ENCODE measurements at places on chromosomes 16 and 17.

DNA sequence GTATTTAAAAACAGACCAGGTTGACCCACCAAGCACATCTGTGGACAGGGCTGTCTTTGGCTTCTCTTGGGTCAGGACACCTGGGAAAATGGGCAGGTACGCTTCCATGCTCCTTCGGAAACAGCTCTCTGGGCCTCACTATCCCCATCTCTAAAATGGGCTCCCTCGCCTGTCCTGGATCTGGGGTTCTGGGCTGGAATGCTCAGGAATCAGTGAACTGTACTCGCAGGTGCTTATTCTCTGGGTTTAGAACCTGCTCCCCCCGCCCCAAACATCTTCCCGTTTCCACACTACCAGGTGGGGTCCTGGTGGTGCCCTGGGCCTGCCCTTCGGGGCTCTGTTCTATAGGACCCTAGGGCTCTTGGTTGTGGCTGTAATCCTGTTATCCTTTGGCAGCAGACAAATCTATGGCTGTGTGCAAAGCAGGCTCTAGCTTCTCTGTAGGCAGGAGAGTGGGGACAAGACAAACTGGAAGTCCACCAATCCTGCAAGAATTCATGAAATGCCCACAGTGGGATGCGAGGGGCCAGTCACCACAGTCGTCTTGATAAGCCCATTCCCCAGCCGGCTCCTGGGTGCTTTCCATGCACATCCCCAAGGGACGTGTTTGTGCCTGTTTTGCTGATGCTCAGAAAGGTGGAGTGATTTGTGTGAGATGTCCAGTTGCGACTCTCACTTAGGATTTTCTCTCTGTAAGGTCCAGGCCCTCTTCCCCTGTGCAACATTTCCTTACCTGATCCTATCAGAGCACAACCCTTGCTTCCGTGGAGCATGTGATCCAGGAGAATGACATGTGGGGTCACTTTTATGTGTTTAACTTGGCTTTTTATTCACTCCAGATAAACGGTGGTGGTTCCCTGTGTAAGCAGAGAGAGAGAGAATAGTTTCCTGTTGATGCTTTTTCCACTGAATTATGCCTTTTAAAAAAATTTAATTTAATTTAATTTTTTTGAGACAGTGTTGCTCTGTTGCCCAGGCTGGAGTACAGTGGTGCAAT, 37.2 kb downstream of the HAPSTR1 start:
- no peak for DNase-seq

DNA sequence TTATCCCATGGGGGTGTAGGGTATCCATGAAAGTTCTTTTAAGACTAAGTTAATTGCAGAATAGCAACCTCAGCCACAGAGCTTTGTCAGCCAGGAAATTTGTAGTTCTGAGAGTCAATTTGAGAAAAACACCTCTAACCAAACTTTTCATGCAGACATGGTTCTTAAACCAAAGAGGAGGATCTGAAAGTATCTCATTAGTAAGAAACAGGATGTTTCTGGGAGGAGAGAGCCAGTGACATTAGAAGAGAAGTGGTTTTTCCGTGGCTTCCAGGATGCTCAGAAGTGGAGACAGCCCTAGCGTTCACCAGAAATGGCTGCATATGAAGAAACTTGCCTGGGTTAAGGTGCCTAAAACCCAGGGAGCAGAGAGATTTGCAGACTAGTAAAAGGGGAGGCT, 7.9 kb downstream of the GNAO1 start:
- DNase-seq: no peak

DNA sequence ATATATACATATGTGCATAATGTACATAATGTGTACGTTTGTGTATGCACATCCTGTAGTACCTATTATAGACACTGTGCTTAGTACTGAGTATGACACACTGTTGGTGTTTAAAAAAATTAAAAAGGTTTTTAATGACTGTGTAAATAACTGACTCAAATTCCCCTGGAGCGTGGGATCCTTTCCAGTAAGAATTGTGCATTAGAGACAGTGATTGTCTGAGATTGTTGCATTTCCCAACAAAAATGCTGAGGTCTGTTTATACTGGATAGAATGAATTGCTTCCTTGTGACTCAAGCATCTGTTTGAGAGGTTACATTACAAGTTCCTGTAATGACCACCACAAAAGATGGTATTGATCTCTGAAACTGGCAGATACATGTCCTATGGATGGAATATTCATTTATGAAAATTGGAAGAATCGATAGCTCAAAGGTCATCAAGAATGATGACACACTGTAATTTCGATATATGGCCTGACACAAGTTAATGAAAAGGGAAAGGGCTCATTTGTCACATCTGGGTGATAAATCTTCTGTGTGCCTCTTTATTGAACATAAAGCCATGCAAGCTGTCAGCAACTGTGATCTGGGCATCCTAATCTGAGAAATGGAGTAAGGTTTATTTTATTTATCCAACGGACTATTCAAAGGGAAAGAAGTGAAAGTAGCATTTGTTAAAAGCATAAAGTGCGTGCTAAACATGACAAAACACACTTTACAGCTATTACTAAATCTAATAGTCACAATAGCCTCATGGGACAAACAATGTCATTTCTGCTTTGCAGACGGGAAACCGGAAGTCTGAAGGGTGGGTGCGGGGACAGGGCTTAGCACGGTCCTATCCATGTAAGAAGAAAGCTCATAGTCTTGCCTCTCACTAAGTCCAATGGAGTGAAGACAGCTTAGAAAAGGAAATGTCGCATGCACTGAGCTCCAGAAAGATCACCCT, 228.8 kb downstream of the CDH11 start:
- no peak for DNase-seq

- no peak for DNase-seq
Measured at GRCh38 chr16:85872734-85873133, 26.2 kb upstream of the IRF8 start.

DNA sequence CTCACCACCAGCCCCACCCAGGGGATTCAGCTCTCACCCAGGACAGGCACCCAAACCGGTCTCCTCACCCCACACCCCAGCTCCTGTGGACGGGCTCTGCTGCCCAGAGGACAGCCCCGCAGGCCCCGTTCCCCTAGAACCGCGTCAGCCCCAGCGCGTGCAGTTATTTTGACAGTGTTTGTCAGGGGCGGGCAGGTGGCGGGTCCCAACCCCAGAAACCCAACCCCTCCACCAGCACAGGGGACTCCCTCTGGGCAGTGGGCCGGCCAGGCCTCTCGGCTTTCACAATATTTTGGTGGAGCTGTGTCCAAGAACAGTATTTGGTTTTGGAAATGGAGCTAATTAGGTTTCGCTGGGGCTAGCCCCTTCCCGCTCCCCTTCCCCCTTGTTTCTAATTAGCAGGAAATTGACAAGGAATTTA, 44.8 kb downstream of the BAHCC1 start:
- no peak for DNase-seq

DNA sequence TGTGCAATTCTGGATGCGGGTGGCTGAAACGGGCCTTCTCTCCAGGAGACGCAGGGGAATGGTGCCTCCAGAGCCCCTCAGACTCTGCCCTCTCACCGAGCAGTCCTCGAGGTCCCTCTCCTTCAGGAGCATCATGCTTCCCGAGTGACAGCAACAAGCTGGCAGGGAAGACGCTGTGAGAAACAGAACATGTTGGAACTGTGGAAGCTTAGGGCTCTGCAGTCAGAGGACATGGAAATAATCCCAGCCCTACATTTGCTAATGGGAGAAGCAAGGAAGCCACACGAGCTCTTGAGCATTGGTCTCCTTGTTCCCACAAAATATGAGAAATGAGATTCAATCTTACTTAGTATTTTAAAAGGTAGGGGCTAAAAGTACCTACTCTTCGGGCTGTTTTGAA, 115.0 kb downstream of the DYNLRB2 start:
- DNase-seq: no peak

DNA sequence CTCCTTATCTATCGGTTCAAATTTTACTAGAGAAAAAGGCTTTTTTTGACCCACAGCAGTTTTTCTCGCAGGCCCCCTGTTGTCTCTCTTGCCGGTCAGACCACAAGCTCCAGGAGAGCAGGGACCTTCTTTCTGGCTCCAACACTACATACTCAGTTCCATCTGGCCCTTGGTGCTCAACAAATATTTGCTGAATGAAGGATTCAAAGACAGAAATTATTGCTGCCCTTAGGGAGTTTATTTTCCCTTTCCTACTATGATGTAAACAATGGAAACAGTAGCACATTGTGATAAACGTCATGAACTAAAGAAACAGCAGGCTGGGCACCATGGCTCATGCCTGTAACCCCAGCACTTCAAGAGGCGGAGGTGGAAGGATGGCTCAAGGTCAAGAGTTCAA, 59.0 kb upstream of the ATP2A3 start:
- no peak for DNase-seq

GRCh38 chr17:74164446-74165045, 38.9 kb upstream of the RPL38 start:
- no peak for DNase-seq

DNA sequence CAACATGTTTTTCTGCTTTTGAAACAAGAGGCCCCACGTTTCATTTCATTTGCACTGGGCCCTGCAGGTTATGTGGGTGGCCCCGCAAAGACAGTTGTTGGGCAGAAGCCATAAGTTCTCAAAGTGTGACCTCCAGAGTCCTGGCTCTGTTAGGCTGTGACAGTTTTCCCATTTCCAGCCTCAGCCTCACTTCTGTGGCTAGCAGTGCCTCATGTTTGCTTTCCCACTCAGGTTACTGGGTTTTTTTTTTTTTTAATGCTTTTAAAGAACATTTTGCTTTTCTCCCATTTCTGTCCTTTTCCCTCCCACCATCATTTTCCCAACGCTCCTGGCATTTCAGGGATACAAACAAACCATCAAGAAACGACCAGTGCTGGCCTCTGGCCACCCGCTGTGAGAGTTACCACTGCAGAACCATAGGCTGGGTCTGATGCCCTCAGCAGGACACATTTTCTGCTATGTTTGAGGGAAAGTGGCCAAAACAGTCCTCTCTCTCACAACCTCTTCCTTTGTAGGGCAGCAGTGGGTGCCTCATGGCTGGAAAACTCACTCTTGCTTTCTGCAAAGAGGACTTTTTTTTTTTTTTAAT, 159.0 kb upstream of the MPHOSPH6 start:
- no peak for DNase-seq

DNA sequence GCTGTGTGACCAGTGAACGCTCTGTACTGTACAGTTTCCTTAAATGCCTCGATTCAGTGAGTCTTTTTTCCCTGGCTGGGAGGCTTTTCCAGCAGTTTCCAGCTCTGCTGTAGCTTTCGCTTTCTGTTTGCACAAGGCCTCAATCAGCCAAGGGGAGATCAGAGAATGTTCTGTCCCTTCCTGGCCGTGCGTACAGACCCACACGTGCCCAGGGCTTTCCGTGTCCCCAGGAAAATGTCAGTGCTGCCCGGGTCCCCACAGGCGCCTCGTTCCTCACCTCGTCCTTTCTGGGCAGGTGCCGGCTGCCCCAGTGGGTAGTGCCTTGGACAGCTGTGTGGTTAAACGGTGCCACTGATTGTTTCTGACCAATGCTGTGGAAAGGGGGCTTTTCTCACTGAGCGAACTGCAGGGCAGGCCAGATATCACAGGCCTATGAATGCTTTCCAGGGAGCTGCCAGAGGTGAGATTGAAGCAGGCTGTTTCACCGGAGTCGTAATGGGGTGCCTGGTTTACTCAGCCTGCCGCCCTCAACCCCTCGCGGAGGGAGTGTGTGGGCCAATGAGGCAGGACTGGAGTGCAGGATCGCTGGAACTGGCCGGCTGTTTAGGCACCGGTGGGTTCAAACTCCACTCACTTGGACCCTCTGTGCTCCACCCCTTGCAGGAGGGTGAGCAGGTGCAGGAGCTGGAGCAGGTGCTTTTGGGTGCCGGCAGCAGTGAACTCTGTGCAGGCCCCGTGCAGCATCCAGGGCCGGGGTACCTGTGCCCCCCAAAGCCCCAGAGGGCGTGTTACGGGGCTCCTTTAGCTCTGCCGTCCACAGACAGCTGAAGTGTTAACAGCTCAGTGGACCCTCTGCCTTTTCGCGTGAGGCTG, 44.4 kb downstream of the ZNF778 start:
- no peak for DNase-seq

GRCh38 chr16:66901626-66902025, 17.1 kb downstream of the CDH16 start:
- no peak for DNase-seq

GRCh38 chr16:87276091-87276701, 41.0 kb downstream of the C16orf95 start:
- no peak for DNase-seq

GRCh38 chr16:49824593-49824992, 31.3 kb downstream of the ZNF423 start:
- DNase-seq: no peak

GRCh38 chr16:84976644-84977400, 34.5 kb downstream of the ZDHHC7 start:
- no peak for DNase-seq

DNA sequence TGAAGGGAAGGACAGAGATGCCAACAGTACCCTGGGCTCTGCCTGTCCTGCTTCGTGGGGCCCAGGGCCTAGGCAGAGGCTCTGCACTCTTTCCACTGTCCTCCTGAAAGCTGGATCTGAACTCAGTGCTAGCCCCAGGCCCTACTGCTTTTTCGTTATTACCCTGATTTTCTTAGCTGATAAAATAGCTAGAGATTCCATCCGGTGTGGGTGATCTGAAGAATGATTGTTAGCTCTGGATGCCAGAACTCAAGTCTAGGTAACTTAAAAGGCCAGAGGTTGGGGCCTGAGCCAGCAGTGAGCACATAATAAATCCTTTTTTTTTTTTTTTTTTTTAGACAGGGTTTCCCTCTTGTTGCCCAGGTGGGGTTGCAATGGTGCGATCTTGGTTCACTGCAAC, 1.8 kb upstream of the MYBBP1A start:
- no peak for DNase-seq

- DNase-seq: no peak
Measured at GRCh38 chr17:18860161-18860972, 2.4 kb downstream of the PRPSAP2 start.

GRCh38 chr17:17892731-17893130, 55.9 kb upstream of the SREBF1 start:
- DNase-seq: no peak

DNA sequence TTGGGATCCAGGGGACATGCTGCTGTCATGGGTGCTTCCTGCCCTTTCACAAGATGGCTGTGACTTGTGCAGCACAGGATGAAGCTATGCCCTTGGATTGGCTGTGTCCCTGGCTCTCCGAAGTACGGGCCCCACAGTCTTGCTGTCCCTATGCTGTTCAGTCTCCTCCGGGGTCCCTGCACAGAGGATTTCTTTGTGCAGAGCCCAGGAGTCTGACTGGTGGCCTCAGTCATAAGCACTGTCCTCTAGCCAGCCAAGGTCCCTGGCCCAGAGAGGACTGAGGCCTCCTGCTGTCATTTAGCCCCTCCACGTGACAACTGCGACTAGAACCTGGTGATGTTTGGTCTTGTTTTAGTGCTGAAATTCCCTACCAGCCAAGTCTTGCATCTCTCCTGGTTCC, 42.4 kb upstream of the CRISPLD2 start:
- DNase-seq: no peak

DNA sequence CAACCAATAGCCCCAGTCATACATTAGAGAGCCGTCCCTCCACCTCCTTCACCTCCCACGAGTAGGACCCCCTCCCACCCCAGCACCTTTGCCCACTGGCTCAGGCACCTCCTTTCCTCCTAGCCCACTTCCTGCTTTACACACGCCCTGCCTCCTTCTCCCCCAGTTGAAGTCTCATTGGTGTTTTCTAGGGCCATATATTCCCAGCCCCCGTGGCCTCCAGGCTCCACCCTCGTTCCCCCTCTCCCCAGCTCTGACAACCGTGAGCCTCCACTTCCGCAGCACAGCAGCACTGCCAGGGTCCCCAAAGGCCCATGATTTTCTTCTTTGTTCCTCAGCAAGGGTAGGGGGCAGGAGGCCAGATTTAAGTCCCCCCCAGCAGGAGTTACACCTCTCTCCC, 340.3 kb upstream of the TNRC6C start:
- DNase-seq: no peak

GRCh38 chr16:23527961-23528643, 17.8 kb upstream of the GGA2 start:
- DNase-seq: no peak

Measured in NCI-H1436 treated with DMSO at 0.1 percent for 48 hours (cell line).